ENCODE measurements at places on chromosomes 12 and 14.

- no peak for DNase-seq
Observed at GRCh38 chr14:88791629-88792472, 902 bp downstream of the EML5 start.

DNA sequence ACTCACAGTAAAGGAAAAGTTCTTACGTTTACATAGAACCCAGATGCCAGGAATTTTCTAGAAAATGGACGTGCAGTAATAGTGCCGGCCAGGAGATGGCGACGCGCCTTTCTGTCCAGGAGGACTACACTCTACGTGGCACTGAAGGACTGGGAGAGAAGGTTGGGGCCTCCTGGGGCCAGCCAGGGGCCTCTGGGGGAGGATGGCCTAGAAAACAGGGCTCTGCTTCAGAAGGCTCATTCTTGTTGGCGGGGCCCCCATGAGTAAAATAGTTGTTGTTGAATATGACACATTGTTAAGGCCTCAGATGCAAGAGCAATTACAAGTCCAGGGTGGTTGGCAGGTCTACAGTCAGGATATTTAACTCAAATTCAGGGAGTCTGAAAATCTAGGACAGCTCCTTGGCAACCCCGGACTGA, 120.1 kb upstream of the MAX start:
- no peak for DNase-seq

DNA sequence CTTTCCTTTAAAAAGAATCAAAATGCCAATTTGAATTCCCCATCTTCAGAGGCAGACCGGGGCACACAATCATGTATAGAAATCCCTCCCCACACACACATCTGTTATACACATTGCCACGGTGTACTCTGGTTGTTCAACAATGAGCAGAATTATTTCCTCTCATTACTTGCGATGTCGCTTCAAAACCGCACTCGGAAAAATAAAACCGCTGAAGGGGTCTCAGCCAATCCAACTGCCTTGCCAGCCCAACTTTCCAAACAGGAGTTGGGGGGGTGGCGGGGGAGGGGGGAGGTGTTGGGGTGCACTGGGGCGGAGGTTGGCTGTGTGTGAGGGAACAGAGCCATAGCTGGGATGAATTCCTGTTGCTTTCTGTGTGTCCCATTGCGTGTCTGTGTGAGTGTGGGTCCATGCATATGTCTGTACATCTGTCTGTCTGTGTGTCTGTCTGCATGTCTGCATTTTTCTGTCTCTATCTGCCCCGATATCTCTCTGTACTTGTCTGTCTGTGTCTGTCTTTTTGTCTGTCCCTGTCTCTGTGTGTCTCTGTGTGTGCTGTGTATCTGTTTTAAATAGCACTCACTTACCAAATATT, 163.6 kb upstream of the TBX3 start:
- DNase-seq, result no peak

DNA sequence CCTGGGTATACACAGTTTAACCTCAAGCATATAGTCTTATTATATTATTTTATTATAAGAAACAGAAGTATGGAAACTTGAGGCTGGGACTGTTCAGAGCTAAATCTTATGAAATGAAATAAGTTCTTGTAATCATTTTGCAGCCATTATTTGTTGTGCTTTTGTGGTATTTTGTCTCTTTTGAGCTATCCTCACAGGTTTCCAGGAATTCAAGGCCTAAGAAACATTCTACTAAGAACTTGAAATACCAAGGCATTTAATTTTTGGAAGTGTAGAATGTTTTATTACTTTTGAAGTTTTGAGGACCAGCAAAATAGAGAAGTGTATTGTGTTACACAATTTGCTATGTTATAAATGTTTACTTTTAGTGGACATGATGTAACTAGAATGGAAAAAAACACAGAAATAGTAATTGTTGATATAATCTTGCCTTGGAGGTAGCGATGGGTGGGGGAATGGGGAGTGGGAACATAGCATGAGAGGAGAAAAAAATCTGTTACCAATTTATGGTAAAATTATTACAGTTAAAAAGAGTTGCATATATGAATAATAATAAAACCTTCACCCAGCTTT, 81.7 kb downstream of the CRADD start:
- no peak for DNase-seq

GRCh38 chr14:32474478-32475195, 145.5 kb downstream of the AKAP6 start:
- DNase-seq, result no peak

- DNase-seq, result peak; percentile 28
Observed at GRCh38 chr12:87953256-87953860, 75.8 kb downstream of the C12orf50 start.

DNA sequence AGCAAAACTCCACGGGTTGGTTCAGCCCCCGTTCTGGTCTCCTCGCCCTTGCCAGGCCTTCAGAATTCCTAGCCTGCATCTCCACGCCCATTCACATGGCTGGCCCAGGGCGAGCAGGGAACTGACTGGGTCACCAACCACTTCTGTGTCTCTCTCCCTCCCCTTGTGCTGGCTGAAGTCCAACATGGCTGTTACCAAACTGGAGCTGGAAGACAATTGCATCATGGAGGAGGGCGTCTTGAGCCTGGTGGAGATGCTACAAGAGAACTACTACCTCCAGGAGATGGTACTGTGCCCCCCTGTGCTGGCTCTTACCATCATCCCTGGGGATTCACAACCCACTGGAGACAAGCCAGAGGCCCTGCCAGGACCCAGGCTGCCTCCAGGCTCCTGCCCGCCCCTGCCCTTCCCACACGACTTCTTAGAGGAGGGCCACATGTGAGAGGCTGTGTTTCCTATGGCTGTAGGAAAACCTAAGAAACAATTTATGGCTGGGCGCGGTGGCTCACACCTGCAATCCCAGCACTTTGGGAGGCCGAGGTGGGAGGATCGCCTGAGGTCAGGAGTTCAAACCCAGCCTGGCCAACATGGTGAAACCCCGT, 9.9 kb downstream of the LRRC74A start:
- DNase-seq, result no peak

DNA sequence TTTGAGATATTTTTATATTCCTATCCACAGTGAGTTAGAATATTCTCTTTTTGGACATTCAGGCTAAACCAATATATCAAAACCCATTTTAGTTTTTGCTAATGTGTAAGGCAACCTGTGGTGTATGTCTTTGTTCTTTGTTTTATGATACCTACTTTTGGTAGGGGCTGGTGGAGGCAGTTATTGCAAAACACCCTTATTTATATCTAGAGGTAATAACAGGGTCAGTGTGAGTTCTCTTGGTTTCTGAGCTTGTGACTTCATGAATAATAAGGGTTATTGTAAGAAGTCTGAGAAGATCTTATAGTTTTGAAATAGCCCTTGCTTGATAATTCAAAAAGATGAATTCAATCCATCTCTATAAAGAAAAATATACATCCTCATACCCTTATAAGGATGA, 235.1 kb upstream of the LRIG3 start:
- no peak for DNase-seq

DNA sequence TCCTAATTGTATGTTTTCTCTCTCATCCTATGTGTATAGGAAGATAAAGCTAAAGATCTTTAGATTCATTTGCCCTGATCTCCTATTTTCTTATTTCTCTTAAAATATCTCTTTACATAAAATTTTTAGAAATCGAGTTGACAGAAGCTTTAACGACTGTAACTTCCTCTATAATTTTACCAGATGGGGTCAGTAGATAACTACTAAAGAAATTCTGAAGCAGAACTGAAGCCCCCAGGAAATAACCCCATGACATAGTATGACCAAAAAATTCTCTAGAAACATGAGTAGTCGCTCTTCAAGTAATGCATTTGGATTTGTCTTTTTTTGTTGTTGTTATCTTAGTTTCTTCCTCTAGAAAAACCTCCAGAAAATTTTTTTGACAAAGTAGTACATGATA, 288.0 kb downstream of the ERC1 start:
- DNase-seq, result no peak

DNA sequence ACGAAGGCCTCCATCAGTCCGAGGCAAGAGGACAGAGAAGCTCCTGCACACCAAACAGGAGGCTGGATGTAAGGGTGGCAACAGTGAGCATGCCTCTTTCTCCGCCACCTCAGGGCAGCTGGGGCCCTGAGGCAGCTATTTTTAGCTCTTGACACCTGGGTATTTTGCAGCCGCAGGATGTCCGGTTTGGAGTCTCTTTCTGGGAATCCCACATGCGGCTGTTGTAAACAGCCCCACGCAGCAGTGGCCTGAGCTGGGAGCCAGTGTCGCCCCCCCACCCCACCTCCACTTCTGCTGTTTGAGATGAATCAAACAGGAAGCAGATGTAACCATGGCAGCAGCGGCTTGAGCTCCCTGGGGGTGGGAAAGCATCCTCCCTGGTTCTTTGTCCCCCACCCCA, 11.7 kb downstream of the HDAC7 start:
- no peak for DNase-seq

DNA sequence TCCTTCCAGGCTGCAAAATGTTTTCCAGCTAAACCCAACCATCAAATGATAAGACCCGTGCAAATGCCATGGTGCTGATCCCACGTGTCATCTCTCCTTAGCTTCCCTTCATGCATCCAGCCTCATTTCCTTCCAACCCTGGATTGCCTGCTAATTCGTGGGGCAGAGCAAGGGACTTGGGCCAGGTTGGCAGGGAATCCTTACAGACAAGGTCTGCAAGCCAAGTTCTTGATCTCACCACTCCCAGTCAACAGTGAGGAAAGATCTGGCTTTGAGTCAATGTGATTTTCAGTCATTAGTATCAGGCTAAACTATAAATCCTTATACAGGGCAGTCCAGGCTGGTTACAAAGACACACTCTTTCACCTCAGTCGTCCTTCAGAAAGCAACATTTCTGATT, 150.9 kb downstream of the ANO2 start:
- no peak for DNase-seq

DNA sequence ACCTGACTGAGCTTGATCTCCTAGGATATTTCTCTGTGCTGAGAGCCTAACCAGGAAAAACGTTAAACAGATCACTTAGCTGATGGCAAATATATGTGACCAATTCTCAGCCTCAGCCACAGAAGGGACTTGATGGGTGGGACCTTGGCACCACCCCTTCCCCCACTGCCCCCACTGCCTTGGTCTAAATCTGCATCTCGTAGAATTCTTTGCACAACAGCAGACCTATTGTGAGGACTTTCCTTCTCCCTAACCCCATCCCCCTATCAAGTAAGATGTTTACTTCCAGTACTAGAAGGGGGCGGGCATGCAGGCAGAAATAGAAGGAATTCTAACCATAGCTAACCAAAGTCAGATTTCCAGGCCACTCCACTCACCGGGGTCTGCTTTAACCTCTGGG, 313.2 kb downstream of the PCNX1 start:
- DNase-seq, result no peak

GRCh38 chr12:121926874-121927706, 8.7 kb downstream of the CFAP251 start:
- no peak for DNase-seq

DNA sequence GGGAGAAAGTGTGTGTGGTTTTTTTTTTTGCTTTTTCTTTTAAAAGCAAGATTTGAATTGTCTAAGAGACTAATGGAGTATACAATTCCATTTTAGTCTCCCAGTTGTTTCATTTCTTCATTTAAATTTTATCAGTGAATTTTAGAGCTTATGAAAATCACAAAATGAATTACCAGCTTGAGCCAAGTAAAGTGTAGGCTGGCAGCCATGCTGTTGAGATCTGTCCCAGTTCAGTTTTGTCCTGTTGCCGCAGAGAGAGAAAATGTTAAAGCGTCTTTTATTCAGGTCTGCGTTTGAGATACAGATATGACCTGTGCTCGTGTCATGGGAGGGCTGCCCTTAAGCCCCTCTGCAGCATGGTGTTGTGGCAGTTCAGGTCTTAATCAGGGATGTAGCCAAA, 256.5 kb downstream of the IPO8 start:
- no peak for DNase-seq

DNA sequence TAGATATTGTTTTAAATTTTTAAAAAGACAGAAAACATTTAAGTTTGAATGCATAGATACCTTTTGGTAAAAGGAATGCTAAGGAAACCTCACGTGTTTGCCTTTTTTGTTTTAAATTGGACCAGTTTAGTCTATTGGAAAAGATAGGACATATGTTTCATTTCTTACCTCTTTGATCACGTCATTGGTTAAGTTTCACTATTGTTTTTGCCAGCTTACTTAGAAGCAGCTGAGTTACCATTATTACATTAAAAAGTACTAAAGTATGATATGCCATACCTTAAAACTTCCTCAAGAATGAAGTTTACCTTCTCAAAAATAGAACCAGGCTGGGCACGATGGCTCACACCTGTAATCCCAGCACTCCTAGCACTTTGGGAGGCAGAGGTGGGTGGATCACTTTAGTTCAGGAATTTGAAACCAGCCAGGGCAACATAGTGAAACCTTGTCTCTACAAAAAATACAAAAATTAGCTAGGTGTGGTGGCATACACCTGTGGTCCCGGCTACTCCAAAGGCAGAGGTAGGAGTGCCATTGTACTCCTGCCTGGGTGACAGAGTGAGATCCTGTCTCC, 54.4 kb downstream of the SRGAP1 start:
- DNase-seq, result no peak

- no peak for DNase-seq
Observed at GRCh38 chr14:31902002-31902401, 175.1 kb upstream of the ARHGAP5 start.

- DNase-seq, result no peak
Observed at GRCh38 chr14:62364161-62364560, 601.9 kb downstream of the SNAPC1 start.

- no peak for DNase-seq
Observed at GRCh38 chr12:21428241-21428640, 9.2 kb upstream of the PYROXD1 start.

- no peak for DNase-seq
Observed at GRCh38 chr12:78568321-78569020, 296.1 kb upstream of the SYT1 start.

- DNase-seq, result peak; percentile 93
Observed at GRCh38 chr12:82358200-82359114, at the start of the genes CCDC59 and METTL25. Gene CCDC59 (minus strand): TSS chr12:82358387. CDS start chr12:82358376, 11 bp downstream. Gene METTL25 (plus strand): TSS chr12:82358529. CDS start chr12:82358566, 37 bp downstream.

DNA sequence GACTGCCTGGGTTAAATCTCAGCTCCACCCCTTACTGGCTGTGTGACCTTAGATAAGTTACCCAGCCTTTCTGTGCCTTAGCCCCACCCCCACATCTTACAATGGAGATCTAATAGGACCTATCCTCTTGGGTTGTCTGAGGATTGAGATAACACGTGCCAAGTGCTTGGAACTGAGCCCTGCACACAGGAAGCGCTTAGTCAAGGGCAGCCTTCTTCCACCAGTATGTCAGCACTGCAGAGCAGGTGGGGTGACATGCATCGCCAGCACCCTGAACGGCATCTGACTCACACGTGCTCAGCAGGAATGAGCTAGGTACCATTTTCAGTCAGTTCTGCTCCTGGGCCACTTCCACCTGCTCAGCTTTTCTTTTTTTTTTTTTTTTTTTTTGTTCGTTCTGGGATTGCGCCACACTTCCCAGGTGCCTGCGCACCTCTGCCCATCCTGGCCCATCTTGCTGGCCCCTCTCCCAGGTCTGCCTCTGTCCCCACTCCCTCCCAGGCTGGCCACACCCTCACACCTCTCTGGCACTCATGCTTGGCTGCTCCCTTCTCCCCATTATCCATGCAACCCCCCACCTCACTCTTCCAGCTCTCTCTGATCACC, 19.6 kb downstream of the LGMN start:
- DNase-seq, result peak; percentile 53

GRCh38 chr14:86510491-86510890, 980.5 kb downstream of the FLRT2 start:
- no peak for DNase-seq

Measured in HS-5 (cell line).